ENCODE measurements at places on chromosomes 6 and 20.

- DNase-seq: no peak
These were observed 754.4 kb upstream of the MARCKS start for GRCh38 chr6:113102761-113103160.

DNA sequence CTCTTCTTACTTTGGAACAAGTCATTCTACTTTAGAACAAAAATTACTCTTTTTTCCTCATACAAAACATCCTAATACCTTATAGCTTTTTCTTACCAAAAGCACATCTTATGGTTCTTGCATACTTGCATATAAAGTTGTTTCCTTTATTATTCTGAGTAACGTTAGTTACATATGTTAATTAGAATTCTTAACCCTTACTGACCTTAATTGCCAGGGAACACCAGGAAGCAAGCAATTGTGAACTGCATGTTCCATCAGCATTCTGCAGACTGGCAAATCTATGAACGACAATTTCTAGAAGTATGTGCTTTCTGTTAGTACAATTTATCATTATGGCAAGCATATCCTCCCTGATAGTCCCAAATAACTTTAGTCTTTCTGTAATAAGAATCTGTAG is 831.0 kb downstream of the C6orf118 start:
- no peak for DNase-seq

- no peak for DNase-seq
These were observed 115.6 kb upstream of the CDYL start for GRCh38 chr6:4660377-4661321.

DNA sequence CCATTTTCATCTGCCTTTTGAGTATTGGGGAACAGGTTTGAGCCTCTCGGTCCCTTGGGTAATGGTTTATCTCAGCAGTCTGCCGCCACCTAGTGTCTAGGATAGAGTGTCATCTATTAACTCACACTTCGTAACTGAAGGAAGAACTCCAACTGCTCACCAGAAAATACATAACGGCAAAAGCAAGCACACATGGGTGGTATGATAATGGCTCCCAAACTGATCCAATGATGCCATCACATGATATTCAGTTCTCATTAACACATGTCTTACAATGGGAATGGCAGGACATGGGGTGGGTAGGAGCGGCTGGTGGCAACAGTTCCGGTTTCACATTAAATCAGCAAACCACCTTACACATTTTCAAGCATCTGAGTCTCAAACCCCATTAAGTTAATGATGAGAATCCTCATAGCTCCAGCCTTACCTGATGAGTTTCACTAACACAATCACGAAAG is 110.7 kb upstream of the PHACTR1 start:
- no peak for DNase-seq

- no peak for DNase-seq
These were observed 91.9 kb upstream of the CDH4 start for GRCh38 chr20:61159957-61160686.

Measured in NCI-H1417 treated with DMSO at 0.1 percent for 48 hours (cell line).